ENCODE measurements at places on chromosomes 5 and 9. TPM values are rescaled to one million over a fixed set of nuclear protein-coding genes. Genes with fewer than 3 reads are reported as not detected.

GRCh38 chr9:12997009-12997408 lies 222.2 kb downstream of the LURAP1L start:
- DNase-seq, result no peak

GRCh38 chr5:69492391-69492922 lies at the start of gene OCLN:
Gene OCLN (plus strand): TSS chr5:69492790. CDS start chr5:69504245, 11,455 bp downstream.
- DNase-seq, result peak; percentile 85

- peak; percentile 9 for DNase-seq
These were observed 27.2 kb downstream of the MAML1 start for GRCh38 chr5:179759581-179760551.

TAF1L gene
- 0.02 TPM for polyA plus RNA-seq

- no peak for DNase-seq
These were observed 293.8 kb downstream of the SLIT3 start for GRCh38 chr5:169006842-169007790.

- no peak for DNase-seq
These were observed 112.6 kb upstream of the CACNA1B start for GRCh38 chr9:137764981-137765380.

DNA sequence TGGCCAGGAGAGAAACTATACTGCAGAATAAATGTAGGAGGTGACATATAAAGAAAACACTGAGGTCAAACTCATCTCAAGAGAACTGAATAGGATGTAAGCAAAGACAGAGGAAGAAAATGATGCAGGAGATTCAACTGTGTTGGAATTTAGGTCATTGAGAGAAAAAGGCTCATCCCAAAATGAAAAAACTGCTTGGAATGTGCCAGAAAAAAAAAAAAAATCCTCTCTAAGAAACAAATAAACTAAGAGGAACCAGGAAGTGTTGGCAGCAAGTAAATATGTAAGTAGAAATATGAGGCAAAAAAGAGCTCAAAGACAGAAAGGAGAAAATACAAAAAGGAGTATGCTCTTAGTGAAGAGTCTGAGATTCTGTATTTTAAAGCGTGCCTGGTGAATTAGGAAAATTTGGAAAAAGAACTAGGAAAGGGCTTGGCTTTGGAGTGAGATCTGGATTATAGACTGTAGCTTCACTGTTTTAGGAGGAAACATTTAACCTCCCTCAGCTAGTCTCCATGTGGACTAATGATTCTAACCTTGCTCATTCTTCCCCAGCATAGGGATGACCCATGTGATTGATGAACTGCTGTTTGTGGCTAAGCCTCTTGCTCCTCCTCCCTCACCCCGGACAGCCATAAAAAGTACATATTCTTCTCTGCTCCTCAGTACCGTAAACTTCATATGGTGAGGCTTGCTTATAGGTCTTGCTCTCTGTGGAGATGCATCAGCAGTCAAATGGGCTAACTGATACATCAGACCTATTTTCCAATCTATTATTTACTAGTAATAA lies 185.6 kb upstream of the POU5F2 start:
- no peak for DNase-seq

- DNase-seq, result no peak
These were observed 86.6 kb downstream of the EHMT1 start for GRCh38 chr9:137705443-137705863.

MAT2B gene
- polyA plus RNA-seq, result 30.1 TPM

AK8 gene
- 0.77 TPM for polyA plus RNA-seq

ENTPD8 gene
- polyA plus RNA-seq, result 0.18 TPM

PCDHB2 gene
- polyA plus RNA-seq, result 1.6 TPM

DNA sequence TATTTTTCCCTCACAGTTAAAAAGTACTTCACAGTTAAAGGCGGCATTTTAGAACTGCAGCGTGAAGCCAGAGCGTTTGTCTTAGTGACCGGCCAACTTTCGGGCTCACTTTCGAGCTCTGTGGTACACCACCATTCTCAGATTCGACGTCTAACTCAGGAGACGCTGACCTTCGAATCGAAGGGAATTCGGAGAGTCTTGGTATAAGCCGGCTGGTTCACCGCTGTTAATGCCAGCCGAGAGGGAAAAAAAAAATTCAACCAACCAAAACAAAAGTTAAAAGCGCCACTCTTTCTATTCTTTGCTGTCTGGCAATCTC lies 544 bp upstream of the SNX24 start:
- no peak for DNase-seq

GRCh38 chr5:154198611-154199230 lies 8.2 kb downstream of the GALNT10 start:
- no peak for DNase-seq

DNA sequence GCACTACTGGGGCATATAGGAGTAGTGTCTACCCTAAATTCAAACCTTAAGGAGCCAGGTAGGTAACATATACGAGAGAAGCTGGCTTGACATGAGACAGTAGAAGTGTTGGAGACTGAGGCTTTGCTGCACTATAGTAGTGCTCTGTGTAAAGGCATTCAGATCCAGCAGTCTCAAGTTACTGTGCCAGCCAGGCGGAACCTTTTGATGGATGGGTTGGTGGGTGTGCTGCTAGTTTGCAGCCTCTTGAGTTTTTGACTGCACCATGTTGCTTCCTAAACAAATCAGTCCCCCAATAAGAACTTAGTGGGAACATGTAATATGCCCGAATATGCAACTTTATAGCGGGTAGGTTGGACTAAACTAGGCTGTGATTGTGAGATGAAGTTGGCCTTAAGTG lies 1.5 kb downstream of the CLTA start:
- no peak for DNase-seq

- DNase-seq, result no peak
These were observed 8.3 kb downstream of the HNRNPH1 start for GRCh38 chr5:179615203-179615602.

- DNase-seq, result peak; percentile 78
These were observed 341.1 kb downstream of the ASTN2 start for GRCh38 chr9:117073539-117074341.

SRA1 gene
- 35.9 TPM for polyA plus RNA-seq

- DNase-seq, result peak; percentile 20
These were observed 177.6 kb downstream of the DEPDC1B start for GRCh38 chr5:60522292-60522905.

DNA sequence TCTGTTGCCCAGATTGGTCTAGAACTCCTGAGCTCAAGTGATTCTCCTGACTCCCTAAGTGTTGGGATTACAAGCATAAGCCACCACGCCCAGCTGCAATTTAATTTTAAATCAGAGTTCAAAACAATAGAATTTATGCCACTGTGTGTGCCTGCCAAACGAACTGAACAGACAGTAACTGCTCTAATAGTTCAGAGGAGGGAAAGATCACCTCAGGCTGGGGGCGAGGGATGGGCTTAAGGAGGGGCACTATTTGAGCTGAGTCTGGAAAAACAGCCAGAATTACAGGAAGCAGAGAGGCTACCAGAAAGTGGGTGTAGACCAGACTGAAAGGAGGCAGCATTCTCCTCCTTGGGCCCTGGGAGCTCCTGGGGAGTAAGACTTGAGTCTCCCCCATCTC lies 12.2 kb downstream of the NOL6 start:
- no peak for DNase-seq

DNA sequence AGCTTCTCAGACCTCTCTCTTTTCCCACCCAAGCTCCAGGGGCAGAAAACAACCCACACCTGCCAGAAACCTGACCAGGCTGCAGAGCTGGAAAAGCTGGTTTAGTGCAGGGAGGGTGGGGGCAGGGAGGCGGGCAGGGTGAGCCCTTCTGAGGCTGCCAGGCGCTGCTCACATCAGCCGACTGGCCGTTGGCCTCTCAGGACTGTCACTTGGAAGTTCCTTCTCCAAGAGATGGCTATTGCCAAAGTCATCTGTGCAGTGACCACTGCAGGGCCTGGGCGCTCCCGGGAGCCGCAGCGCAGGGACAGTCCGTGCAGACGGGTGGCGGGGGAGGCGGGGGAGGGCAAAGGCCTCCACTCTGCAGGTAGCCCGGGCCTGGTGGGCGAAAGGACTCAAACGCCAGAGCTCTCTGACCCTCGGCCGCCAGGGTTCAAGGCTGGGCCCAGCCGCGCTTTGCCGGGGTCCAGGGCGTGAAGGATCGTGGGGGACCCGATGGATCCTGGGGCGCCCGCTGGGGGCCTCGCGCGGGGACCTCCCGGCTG lies 205.0 kb upstream of the IER5L start:
- DNase-seq, result peak; percentile 70

DNA sequence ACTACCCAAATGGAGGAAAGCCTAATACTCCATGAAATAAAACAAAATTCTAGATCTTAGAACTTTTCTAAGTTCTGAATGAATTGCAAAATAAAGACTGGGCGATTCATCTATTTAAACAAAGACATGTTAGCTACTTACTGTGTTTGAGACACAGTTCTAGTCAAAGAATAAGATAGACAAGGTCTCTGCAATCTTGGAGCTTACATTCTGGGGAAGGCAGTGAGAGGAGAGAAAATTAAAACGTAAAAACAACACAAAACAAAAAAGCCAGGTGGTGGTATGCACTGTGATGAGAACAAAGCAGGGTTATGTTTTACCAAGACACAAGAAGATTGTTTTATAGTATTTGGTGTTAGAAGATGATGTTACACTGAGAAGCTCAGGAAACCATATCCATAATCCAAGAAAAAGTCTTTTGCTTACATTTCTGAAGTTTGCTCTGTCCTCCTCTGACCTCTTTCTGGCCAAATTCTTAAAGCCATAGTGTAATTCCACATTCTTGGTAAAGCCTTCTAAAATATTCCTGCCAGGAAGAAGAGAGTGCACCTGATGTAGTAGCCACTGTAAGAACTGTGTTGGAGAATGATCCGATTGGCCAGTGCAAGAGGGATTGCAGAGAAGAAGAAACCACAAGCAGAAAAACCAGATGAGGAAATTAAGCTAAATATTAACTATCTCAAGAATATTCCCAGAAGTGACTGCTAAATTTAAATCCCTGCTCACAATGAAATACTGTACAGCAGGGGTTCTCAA lies 218.4 kb downstream of the PCSK1 start:
- DNase-seq, result no peak

TXNDC15 gene
- 93.9 TPM for polyA plus RNA-seq

LRRC19 gene
- not detected for polyA plus RNA-seq

DNA sequence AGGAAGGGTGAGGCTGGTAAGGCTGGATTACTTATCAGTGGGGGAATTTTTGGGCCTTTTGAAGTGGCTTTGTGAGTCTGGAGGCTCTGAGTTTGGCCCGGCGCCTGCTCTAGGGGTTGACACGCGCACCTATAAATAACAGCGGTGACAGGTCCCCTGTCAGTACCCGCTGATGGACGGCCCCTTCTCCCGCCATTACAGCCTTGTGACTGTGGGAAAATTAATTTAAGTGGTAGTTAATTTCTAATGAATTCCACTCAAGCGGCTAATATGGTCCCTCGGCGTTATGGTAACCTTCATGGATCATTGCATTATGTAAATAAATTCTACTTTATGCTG lies 16.5 kb downstream of the MRPL36 start:
- DNase-seq, result no peak

PIP5K1B gene
- not detected for polyA plus RNA-seq

DNA sequence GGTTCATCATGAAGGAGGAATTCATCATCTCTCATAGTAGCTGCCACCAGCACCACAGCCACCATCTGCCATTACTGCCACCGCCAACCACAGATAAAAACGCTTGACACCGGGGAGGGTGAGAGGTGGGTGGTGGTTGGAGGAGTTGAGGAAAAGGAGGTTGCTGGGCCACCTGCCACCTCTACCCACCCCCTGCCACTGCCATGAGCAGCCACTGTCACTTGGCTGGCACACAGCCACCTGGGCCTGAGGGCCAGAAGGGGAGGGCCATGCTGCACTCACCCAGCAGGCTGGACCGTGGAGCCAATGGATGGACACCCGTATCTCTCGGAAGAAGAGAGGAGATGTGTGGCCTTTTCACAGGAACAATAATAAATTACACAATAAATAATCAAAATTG lies 31.3 kb upstream of the SLC36A2 start:
- no peak for DNase-seq

DNA sequence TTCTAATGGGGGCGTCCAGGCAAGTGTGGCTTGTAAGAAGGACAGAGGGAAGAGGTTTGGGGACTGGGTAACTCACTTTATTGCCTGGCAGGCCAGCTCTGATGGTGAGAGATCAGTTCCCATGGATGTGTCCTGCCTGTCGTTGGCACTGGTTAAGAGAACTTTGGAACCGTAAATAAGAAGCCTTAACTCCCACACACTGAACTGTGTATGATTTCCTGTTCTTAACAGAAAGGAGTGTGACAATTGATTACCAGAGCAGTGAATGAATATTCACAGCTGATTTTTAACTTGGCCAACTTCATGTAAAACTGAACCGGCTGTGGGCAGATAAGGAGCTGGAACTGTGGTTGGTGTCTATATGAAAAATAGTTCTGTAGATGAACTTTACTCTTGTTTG lies 63.2 kb downstream of the MEGF10 start:
- DNase-seq, result no peak

DNA sequence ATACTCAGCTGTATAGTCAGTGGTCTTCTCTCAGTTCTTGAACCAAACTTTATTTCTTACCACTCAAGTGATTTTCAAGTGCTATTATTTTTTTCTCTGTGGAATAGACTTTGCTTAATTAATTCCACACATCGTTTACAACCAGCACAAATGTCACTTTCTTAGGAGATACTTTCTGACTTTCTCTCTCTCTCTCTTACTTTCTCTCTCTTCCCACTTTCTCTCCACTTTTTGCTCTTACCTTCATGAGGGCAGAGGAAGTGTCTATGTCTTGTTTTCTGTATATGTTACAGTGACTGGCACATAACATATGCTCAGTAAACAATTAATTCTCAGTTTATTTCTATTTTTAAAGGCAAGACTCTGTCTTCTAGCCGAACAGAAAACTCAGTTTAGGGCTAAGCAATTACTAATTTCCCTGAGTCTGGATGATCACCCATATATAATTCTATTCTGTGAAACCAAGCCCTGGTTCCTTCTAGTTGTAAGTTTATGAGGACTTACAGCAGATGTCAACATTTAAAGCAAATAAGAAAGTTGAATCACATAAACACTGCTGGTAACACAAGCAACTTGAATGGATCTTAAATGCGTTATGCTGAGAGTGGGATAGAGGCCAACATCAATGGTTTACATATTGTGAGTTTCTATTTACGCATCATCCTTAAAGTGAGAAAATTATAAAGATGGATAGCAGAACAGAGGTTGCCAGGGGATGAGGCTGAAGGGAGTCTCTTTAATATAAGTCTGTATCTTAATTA lies 791.4 kb downstream of the MTRR start:
- DNase-seq, result no peak

FOXI1 gene
- polyA plus RNA-seq, result not detected

DNA sequence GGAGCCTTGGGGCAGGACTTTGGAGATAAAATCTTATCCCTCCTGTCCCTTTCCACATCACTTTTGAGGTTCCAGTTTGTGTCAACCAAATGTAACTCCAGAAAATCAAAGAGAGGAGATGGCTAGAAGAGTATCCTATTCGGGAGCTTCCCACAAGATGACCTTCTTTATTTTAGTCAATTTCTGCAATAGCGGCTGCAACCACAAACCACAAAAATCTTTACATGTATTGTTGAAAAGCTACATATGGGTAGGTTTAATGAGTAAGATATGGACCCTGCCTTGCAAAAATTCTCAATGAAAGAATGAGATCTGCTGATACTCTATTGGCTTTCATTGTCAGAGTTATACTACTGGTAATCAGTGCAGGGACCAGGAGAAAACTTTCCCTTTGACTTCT lies 92.2 kb upstream of the MAMDC2 start:
- DNase-seq, result no peak
